NCI-H1694 (cell line): ENCODE measurements at places on chromosomes 5 and 9.

GRCh38 chr9:89442501-89442978, 55.4 kb downstream of the SEMA4D start:
- DNase-seq: no peak

- DNase-seq: no peak
These were observed 3.1 kb upstream of the ZNF79 start for GRCh38 chr9:127421057-127421456.

DNA sequence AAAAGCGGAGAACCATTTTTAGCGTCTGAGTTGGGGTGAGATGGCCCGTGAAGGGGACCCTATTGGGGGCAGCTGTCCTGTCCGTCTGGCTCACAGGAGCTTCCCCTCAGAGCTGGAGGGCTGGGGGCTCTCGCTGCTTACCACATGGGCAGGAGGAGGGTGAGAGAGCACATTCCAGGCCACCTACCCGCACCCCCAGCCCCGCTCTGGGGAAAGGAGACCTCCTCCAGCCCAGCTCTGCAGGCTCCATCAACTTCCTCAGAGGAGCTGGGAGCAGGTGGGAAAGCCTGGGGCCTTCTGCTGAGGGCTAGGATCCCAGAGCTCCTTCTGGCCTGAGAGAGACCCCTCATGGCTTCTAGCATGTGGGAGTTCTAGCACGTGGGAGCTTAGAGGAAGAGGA, 27.1 kb upstream of the SPTLC1 start:
- DNase-seq: no peak

- DNase-seq: no peak
These were observed 387.0 kb upstream of the RFX3 start for GRCh38 chr9:3912817-3913216.

- no peak for DNase-seq
These were observed 1.9 kb downstream of the TEX53 start for GRCh38 chr9:114655689-114656088.

DNA sequence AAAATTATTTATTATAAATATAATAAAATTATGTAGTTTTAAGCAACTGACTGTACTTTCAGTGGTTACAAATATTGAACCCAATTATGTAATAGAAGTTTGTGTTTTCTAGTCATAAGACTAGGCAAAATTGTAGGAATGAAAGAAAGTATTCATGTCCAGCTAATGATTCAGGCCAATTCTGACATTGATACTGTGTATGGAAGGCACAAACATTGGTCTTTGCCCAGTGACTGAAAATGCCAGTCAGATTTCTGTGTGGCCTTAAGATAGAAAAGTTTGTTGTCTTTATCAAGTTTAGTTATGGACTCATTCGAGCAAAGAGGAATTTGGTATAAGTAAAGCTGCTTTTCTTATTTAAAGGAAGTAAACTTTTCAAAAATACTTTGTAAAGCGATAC, 60.3 kb downstream of the SLC12A2 start:
- DNase-seq: no peak

DNA sequence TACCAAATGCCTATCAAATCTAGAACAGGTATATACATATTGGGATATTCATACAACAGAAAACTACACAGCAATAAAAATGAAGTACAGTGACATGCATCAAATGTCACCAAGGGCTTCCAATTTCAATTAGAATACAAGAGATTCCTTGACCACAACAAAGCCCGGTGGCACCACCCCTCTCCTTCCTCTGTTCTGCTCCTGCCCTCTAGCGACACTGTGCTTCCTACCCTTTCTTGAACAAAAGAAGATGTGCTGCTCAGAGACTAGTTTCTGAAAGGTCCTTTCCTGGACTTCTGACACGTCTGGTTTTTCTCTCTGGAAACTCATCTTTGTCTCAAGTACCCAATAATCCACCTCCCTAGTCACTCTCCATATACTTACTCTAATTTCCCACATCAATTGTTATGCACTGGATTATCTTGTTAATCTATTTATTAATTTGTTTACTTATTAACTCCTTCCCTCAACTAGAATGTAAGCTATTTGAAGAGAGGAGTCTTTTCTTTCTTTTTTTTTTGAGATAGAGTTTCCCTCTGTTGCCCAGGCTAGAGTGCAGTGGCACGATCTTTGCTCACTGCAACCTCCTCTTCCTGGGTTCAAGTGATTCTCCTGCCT, 70.4 kb upstream of the CTSV start:
- no peak for DNase-seq

- DNase-seq: no peak
These were observed 47.5 kb upstream of the PLPP1 start for GRCh38 chr5:55582256-55582655.

DNA sequence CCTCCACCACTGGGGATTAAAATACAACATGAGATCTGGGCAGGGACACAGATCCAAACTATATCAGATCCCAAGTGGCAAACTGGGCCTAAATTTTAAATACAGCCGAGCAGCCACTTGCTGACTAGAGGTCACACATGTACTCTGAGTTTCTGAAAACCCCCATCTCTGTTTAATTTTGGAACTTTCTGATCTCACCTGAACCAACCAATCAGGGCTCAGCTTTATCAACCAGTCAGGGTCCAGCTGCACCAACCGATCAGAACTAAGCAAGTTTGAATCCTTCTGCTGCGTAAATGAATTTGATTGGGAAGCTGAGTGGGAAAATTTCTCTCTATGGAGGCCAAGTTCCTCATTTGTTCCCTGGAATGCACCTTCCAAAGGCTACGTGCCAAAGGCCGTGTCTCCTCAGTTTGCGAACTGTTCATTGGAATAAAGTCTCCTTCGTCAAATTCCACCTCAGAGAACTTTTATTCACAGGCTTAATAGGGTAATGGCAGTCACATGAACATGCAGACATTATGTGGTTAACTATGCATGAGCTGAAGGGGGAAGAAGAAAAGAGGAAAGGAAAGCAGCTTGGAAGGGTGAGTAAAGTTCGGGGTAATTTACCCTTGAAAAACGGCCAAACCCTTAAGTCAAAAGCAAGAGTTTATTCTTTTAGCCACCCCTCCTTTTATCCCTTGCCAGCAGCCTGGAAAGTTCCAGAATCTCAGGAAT, 3.7 kb downstream of the CD180 start:
- DNase-seq: no peak

- DNase-seq: no peak
These were observed 48.6 kb downstream of the RGS3 start for GRCh38 chr9:113511856-113512761.

GRCh38 chr9:109164042-109164441, 3.0 kb downstream of the FRRS1L start:
- DNase-seq: no peak

- DNase-seq: peak; percentile 78
These were observed 661 bp downstream of the NSMF start for GRCh38 chr9:137458194-137459151.

GRCh38 chr9:111108946-111109345, 70.7 kb upstream of the LPAR1 start:
- DNase-seq: no peak

- no peak for DNase-seq
These were observed 19.6 kb upstream of the TNC start for GRCh38 chr9:115137526-115137925.

DNA sequence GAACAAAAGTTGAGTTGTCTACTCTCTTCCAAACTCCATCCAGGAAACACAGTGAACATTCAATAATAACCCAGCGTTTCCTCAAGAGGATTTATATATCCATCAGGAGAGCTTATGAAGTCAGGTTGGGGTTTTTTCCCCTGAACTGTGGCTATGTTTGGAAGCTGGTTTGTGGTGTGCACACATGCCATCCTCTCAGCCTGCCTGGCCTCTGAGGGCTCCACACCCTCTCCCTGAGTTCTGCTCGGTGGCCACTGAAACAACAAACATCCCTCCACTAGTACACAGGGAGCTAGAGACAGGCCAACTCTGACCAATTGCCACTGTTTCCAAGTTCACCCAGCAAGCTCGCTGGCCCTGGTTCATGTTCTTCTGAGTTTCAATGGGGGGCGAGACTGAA, 35.7 kb downstream of the SMIM23 start:
- DNase-seq: no peak

- DNase-seq: no peak
These were observed 204.9 kb downstream of the ZNF462 start for GRCh38 chr9:107067739-107068416.

DNA sequence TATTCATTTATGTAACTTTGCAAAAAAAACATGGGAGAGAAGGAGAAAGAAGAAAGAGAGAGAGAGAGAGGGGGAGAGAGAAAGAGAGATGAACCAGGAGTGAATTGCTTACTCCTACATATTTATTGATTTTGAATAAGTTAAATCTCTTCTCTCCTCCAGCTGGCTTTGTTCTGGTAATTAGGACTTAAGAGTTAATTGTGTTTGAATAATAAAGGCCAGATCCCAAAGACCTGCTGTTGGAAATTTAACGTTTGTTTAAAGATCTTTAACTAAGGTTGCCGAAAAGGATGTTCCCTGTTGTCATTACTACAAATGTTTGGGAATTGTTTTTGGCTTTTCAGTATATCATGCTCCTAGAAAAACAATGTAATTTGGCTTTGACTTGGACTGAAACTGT, 473.0 kb downstream of the TUSC1 start:
- no peak for DNase-seq
